Suppressor macrophage (primary cell): ENCODE measurements at places on chromosomes 16 and 17.

DNA sequence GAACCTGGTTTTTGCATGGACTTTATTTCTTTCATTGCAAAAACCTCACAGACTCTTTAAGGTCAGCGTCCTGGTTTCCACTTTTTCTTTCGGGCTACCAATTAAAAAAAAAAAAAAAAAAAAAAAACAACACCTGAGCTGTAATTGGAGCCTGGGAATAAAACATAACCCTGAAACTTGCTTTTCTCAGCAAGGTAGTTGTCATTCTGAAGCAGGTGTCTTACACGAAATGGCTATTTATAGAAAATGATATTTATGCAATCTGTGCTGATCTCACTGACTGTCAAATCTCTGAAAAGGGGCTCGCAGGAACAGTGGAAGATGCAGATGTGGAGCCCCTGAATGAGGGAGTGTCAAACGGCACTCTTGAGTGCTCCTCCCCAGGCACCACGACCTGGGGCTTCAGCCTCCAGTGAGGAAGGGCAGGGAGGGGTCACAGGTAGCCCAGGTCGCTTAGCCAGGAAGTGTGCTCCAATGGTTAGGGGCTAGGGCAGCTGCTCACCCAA lies 10.4 kb upstream of the COTL1 start:
- no peak for DNase-seq

DNA sequence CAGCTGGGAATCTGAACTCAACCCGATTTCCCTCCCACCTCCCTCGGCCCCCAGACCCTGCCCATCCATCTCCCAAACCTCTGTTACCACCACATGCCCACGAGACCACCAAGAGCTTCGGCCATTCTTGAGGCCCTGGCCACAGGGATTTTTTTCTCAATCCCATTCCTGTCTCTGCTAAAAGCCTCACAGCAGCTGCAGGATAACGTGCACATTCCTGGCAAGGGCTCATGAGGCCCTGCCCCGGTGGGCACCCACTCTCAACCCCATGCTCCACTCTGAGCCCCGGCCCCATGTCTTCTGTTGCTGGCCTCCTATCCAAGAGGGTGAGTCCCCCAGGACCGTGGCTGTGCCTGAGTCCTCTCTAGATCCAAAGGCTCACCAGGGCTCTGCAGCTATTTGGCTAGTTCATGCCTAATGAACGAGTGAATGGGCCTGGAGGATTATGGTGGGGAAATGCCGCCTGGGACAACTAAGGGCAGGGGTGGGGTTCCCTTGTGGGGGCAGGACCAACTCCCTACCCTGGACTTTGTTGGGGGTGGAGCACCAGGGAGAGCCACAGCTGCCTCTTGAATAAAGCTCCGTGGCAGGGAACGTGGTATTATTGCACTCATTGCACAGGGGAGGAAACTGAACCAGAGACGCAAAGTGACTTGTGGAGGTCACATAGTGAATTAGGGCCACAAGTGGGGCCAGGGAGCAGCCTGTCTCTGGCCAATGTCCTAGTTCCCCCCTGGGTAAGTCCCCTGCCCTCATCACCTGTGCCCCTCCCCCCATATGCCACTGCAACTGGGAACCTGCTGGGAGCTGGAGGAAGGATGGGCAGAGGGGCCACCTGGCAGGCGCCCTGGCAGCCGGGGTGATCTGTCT lies 113.8 kb upstream of the SMURF2 start:
- DNase-seq: no peak

DNA sequence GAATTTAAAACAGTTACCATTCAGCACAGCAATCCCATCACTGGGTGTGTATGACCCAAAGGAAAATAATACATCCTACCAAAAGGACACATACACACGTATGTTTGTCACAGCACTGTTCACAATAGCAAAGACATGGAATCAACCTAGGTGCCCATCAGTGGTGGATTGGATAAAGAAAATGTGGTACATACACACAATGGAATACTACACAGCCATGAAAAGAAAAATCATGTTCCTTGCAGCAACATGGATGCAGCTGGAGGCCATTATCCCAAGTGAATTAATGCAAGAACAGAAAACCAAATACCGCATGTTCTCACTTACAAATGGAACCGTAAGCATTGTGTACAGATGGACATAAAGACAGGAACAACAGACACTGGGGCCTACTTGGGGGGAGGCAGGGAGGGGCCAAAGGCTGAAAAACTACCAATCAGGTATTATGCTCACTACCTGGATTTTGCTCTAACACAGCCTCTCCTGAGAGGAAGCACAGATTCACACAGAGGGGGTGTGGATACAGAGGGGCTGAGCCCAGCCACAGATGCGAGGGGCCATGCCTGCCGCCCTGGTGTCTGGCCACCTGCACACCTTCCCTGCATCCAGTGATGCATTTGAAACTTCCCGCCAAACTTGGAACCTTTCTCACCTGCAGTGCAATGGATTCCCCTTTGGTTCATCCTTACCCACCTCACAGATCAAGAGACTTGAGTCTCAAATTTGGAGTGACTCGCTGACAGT lies 55.9 kb downstream of the USP22 start:
- no peak for DNase-seq

DNA sequence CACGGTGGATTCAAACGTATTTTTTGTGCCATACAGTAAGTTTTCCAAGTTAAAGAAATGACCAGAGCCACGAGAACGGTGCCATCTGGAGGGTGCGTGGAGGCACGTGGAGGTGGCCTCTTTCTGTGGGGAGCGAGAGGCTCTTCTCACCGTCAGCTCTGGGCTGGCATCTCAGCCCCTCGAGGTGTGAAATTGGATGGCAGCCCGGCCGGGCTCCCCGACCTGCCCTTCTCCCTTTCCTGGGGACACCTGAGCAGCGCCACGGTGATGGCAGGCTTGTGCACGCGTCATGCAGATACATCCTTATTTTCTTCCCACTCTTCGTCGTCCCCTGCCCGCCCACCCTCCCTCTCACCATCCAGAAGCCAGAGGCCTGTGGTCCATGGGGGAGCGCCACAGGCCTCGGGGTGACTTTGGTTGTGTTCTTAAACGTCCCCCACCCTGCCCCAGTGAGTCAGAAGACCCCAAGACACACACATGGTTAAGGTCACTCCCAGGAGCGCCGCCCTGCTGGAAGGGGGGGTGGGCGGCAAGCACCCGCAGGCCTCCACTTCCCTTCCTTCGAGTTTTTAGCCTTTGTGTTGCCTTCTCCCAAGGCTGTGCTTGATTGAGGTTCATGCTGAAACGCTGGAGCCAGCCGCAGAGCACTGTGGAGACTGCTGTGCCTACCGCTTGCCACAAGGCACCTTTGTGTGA lies 109.4 kb downstream of the BANP start:
- no peak for DNase-seq

GRCh38 chr16:14007450-14007849 lies 63.7 kb upstream of the MRTFB start:
- DNase-seq: no peak

DNA sequence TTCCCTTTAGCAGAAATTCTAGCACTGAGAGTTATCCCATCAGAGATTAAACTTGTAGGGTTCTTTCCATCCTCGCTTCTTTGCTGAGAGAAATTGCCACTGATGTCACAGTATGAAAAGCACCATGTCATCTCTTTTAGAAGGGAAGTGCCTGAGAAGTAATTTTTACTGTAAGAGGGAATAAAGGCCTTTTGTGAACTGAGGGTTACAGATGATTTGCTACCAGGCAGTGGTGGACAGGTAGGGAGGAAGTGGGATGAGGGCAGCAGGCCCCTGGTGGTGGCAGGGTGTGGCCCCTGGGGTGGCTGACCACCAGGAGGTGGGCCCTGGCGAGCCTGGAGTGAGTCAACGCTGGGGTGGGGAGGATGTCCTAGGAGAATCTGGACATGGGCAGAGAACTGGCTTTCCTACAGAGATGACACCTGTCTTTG lies 6.4 kb upstream of the MILR1 start:
- no peak for DNase-seq

DNA sequence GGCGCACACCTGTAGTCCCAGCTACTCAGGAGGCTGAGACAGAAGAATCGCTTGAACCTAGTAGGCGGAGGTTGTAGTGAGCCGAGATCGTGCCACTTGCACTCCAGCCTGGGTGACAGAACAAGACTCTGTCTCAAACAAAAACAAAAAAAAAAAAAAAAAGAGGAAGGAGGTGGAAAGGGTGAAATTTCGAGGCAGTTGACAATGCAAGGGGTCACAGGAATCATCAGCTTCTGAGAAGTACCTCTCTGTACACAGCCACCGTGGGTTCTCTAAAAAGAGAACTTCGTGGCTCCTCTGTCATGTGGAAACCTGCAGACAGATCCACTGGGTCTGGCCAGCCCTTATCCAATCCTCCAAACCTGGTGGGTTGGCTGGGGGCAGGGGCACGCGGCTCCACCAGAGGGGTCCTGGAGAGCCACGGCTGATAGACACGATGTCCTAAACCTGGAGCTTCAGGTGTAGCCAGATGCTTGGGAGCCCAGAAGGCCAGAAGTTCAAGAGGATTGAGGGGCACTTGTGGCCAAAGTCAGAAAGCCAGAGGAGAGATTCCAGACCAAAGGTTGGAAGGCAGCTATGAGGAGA lies 540 bp upstream of the CD300LF start:
- peak; percentile 89 for DNase-seq

GRCh38 chr17:41486809-41487530 lies 2.7 kb downstream of the KRT36 start:
- DNase-seq: peak; percentile 77

GRCh38 chr16:85461022-85461813 lies 151.9 kb upstream of the GSE1 start:
- peak; percentile 30 for DNase-seq

DNA sequence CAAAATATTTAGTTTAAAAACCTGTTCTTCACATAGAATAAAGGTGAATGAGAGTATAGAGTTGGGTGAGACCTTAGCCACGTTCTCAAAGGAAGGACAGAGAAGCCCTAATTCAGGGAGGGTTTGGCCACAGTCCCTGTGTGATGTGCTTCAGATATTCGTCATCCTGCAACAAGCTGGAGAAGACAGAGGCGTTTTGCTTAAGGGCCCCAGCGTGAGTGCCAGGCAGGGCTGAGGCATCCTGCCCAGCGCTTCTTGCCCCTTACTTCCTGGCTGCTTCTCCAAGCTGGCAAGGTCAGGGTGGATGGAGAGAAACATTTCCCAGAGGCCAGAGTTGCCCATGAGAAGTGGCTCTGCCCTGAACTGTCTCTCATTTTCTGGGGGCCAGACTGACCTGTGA lies 46.9 kb downstream of the AXIN2 start:
- no peak for DNase-seq

DNA sequence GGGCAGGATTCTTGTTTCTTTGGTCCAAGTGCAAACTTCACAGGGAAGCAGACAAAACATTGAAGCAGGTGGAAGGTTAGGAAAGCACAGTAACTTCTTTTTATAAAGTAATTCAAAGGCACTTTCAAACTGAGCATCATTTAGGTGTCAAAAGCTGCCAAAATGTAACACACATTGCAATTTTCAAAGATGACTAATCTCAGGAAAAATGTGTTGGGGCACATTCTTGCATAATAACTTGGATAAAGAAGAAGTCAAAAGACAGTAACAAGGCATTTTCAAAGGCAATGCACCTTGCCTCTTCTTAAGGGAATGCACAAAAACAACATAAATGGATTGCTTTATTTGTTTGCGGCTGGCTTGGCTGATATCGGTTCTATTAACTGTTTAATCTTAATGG lies 3.6 kb downstream of the KCNJ2 start:
- DNase-seq: peak; percentile 50

DNA sequence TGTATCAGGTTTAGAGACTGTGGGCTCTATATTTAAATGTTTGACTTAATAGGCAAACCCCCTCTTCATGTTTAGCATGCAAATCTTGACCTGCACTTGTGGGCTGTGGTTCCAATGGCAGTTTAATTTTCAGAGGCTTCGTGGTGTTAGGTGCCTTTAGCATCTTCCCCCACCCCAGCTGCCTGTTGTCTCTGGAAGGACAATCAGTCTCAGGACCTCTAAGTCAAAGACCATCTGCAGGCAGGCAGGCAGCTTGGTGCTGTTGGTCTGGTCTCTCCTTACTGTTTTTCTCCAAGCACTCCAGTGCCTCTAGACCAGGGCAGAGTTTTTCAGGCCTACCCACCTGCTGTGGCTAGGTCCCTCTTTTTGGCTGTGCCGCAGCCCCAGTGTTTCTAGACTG lies 990.4 kb downstream of the CDH11 start:
- DNase-seq: no peak

DNA sequence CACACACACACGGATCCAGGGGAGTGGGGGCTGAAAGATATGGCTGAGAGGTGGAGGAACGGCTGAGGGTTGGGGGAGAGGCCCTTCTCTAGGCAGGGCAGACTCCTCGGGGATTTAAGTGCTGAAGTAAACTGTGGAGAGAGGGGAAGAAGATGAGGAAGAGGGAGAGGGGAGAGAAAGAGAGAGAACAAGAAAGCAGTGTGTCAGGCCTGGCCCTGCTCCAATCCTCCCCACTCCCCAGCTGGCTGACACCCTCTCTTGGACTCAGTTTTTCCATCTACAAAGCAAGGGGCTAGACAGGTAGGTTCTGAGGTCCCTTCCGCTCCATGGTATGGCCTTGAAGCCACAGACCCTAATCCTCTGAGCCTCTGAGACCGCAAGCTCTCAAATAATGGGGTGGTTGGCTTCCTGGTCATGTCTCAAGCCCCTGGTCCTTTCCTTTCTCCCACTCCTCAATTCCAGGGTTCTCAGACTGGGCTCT lies 2.0 kb downstream of the VAMP2 start:
- DNase-seq: no peak
